ENCODE measurements at places on chromosomes 4 and X.

DNA sequence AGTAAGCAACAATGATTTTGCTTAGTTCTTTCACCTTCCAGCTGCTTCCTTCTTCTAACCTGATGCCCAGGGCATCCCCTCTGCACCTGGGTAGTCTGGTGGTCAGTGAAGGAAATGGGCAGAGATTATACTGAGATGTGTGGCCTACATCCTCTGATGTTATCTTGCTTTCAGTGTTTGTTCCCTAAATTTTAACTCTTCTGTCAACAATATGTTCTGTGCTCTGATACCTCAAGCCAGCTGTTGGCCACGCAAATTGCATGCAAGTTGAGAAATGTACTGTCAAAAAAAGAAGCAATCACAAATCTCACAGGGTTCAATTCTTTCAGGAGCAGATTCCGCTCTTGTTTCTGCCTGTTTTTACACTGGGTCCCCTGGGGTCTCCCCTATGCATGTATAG, 73.8 kb downstream of the FBXW7 start:
- no peak for DNase-seq

DNA sequence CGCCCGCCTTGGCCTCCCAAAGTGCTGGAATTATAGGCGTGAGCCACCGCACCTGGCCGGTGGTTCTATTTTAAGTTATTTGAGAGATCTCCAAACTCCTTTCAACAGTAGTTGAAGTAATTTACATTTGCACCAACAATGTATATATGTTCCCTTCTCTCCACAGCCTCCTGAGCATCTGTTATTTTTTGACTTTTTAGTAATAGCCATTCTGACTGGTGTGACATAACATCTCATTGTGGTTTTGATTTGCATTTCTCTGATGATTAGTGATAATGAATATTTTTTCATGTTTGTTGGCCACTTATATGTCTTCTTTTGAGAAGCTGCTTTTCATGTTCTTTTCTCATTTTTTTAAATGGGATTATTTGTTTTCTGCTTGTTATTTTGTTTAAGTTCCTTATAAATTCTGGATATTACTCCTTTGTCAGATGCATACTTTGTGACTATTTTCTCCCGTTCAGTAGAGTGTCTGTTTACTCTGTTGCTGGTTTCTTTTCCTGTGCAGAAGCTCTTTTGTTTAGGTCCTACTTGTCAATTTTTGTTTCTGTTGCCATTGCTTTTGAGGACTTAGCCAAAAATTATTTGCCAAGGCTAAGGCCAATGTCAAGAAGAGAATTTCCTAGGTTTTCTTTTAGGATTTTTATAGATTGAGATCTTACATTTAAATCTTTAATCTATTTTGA, 213.2 kb downstream of the ARHGAP24 start:
- DNase-seq = no peak

DNA sequence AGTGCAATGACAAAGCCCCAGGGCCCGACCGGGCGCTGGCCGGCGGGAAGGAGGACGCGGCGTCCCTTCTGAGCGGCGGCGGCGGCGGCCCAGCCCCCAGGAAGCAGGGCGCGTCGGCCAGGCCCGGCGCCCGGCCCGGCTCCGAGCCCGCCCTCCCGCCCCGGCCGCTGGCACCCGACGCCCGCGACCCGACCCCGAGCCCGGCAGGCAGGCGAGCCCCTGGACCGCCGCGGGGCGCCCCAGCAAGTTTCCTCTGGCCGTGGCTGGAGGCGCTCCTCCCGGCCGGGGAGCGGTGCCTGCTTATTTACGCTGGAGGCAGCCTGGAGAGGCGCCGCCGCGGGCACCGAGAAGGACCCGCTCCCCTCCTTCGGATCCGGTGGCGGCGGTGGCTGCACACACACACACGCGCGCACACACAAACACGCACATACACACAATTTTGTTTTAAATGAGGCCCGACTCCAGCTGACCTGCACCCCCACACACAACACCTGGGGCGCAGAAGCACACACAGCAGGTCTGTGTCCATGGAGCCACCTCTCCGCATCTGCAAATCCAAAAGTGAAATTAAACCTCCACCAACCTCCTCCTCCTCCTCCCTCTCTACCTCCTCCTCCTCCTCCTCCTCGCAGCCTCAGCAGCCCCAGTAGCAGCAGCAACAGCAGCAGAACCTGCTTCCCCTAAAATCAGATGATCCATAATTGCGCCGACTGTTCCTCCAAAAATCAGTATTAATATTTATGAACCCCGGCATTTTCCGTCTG, 669 bp downstream of the IRF2 start:
- no peak for DNase-seq

- DNase-seq = no peak
Observed at GRCh38 chr4:68228568-68228967, 16.9 kb downstream of the TMPRSS11B start.

GRCh38 chr4:139603576-139604410, 47.8 kb upstream of the SETD7 start:
- DNase-seq = no peak

DNA sequence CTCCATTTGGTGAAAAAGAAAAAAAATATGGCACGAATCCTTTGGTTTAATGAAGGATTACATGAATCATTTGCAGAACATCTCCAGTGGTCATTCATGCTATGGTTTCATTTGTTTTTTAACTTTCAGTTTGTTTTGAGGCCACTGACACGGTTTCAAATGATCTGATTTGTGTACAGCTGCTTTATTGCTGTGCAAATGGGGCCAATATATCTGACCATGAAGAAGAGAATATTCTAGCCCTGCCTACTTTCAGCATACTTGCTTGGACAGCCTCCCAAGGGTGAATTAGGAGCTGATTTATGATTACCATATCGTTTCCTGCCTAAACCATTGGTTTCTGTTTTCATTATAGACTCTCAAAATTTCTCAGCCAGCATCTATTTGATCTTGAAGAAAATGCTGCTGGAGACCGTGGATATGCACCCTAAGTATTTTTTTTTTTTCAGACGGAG, 30.7 kb downstream of the SPARCL1 start:
- DNase-seq = no peak

DNA sequence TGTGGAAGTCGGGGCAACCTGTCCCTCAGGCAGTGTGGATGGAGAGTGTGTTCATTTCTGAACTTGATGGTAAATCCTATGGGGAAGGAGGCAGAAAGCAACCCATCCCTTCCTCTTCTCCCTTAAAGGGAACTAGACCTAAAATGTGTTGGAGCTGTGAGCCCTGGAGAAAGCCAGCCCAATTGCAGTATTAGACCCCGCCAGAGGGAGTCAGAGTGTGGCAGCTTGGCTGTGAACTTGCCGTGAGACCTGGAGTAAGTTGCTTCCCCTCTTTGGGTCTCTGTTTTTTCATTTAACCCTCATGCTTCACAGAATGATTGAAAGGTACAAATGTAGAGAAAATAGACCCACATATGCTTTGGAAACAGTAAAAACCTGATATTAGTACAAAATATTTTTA, 108.7 kb upstream of the PAK3 start:
- no peak for DNase-seq

- DNase-seq = no peak
Observed at GRCh38 chrX:94743478-94743877, 1069.5 kb downstream of the FAM133A start.

DNA sequence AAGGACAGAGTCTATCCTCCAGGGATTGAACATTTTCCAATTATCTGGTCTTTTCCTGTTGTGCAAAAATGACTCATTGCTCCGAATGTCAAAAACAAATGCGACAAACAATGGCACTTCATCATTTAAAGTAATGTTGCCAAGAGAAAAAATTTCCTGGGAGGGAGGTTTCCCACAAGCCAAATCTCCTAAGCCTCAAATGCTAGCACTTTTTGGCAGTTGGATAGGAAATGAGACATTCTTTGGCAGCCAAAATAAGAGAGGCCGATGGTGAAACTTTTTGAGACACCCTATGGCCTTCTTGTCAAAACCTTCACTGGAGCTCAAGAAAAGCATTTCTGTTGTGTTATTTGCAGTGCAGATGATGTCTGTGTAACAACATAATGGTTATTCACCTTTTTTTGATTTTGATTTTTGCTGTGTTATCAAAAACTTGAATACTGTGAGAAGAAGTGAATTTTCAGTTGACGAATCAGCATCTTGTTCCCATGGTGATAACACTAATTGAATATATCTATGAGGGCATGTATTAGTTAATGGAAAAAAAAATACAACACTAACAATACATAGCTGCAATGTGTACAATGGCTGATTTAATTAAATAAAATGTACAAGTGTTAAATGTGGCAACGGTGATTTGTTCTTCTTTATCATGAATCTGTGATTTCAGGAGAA, 333.8 kb downstream of the ANK2 start:
- no peak for DNase-seq

GRCh38 chrX:102650903-102651241, 411 bp upstream of the GPRASP1 start:
- DNase-seq = no peak

All from activated CD8-positive, alpha-beta memory T cell treated with anti-CD3 and anti-CD28 coated beads for 1 hour (primary cell).